ENCODE measurements at places on chromosomes 2 and 18.

DNA sequence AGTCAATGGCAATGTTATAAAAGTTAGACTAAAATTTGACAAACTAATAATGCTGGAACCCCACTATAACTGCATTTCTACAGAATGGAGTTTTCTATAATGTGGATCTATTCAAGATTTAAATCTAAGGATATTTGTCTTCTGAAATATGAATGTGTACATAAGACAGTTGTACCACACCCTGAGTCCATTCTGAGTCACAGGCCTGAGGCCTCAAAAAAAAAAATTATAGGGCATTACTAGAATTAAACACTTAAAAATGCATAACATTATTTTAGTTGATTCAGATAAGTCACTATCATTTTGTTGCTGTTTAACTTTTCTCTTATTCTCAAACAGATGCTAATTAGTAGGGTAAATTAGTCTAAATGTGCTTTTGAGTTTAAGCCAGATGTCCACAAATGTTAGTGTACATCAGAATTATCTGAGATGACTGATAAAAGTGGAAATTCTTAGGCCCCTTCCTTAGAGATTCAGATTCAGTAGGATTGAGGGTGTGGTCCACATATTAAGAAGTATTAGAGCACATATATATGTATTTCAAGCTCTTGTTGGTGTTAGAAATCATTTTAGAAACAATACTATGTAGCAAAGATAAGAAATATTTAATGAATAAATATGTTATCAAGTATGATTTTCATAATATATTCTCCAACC is 42.4 kb upstream of the COL5A2 start:
- DNase-seq, result no peak

DNA sequence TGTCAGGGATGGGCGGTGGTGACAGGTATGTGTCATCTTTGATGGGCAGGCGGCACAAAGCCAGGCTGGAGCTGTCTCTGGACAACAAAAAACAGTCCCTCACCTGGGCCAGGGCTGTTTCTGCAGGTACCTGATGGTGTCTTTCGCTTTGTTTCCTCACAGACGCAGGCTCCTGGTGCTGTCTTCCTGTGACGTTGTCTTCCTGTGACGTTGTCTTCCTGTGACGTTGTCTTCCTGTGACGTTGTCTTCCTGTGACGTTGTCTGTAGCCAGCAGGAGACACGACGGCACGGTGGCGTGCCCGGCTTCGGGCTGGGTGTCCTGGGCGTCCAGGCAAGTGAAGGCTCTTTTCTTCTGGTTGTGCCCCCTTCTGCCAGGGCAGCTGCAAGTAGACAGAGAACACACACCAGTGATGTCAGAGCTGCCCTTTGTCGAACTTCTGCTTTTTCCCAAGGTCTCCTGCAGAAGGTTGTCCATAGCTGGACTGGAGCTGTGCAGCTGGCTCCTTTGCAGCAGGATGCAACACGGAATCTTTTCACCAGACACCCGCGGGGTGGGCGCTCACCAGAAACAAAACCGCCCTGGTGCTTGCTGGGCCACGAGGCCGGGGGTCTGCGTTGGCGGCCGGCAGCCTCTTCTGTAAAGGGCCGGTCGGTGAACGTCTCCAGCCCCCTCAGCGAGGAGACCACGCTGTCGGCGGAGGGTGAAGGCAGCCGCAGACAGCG is 21.1 kb downstream of the GPR35 start:
- no peak for DNase-seq

DNA sequence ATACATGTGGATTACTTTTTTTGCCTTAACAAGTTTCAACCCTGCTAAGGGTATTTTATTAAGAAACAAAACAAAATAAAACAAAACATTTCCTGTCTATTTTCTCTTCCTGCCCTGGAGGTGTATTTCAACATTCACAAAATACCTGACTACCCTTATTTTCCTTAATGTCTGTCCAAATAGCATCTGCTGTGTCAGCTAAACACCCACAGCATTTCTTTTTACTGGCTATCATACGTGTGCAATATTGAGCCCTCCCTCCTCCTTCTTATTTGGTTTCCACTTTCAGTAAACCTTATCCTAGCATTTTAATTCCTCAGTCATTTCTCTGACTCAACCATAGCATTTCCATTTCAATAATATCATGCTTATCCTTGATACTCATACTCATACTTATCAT is 1420.0 kb upstream of the ZEB2 start:
- no peak for DNase-seq

DNA sequence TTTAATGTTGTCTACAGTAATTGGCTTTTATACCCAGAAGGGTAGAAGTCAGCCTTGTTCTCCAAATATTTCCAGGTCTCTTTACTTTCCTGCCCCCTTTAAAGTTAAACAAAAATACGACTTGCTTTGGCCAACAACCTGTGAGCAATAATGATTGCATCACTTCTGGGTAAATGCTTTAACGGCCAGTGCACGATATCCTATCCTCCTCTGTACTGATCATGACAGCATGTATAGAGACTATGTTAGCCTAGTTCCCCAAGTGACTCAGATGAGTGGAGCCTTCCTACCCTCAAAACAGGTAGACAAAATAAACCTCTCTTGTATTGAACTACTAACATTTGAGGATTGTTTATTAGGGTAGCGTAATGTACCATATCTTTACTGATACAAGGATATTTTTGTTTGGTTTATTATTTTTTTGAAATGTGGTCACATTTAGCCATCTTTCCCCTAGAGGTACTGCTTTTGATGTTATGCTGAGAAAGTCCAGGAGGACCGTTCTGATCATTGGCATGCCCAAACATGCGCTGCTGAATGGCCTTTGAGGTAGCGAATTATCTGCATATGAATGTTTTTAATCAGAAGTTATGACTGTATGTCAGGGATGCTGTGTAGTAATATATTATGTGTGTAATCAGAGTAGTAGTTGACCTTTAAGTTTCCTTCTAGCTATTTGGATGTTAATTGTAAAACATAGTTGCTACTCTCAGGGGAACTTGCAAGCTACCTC is 262.6 kb upstream of the DCC start:
- no peak for DNase-seq

DNA sequence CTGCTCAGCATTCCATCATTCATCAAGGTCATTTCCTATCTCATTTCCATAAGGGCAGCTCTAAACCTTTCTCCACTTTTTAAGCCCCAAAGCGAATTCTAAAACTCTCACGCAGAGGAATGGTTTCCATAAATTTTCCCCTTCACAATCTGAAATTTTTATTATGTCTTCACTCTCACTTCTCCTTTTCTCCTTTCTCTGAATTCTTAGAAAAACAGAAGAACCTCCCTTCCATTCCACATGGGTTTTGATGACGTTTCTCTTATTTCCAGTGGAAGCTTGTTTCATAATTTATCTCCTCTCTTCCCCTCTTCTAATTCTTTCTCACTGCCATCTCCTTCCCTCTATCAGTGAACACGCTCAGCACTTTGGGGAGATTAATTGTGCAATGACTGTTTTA is 97.3 kb downstream of the SPATS2L start:
- no peak for DNase-seq

GRCh38 chr2:20609349-20609994 is 41.4 kb downstream of the HS1BP3 start:
- no peak for DNase-seq

GRCh38 chr2:127199223-127199622 is 20.9 kb downstream of the CYP27C1 start:
- DNase-seq, result no peak

- no peak for DNase-seq
Measured at GRCh38 chr2:95056461-95057459, 31.3 kb downstream of the MAL start.

- peak; percentile 12 for DNase-seq
Measured at GRCh38 chr2:206084439-206084869, 1.5 kb downstream of the INO80D start.

- no peak for DNase-seq
Measured at GRCh38 chr2:118535171-118535817, 312.2 kb downstream of the EN1 start.

DNA sequence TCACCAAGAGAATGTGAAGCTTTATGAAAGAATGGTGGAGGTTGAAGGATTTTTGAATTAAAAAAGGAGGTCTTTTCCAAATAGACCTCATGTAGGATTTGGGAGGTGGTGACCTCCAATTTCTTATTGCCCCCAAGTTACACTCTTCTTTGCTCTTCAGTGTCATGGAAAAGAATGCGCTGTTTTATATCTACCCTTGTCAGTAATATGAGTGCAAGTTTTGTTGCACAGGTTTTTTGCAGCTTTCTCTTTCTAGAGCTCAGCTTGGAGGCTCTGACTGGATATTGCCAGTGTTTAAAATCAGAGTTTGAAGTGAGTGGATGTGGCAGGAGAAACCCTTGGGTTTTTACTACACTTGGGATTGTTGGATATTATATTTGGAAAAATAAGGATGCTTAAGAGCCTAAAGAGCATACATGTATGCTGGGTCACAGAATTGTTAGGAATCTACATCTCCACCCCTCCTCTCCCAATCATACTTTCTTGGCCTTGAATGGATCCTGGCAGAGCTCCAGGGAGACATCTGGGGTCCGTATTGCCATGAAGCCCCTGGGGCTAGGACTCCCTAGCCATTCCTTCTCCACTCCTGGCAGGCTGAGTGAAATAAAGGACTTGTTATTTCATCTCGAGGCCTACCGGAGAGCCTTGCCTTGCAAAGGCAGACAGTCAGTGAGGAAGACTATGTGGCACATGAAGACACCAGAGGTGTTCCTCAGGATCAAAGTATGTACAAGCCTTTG is 43.8 kb downstream of the APOB start:
- DNase-seq, result no peak

GRCh38 chr2:177074099-177074710 is 138.4 kb upstream of the HNRNPA3 start:
- DNase-seq, result no peak

Data from activated naive CD4-positive, alpha-beta T cell treated with Interleukin-2 at 50 U/mL for 16 hours (primary cell).